ENCODE measurements at places on chromosomes 1 and 21.
A peak's percentile ranks its signal among the peaks of the same experiment; 100 is the strongest.

GRCh38 chr1:185500001-185500626, 183.1 kb upstream of the IVNS1ABP start:
- no peak for DNase-seq

DNA sequence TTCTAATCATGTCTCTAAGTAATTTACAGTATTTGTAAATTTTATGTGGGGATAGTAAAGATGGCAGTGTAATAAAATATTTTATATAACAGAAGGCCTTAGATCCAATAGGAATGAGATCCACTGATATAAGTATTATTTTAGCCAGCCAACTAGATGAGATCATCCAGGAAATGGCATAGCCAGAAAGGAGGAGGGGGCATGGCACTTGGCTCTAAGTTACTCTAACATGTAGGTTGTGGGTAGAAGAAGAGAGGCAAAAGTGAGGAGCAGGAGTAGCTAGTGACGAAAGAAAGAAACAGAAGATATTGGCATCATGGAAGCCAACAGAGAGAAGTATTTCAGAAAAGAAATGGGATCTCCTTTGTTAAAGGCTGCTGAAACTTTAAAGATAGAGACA, 426.1 kb downstream of the PTPRC start:
- no peak for DNase-seq

GRCh38 chr1:188642704-188643103, 1814.0 kb downstream of the PLA2G4A start:
- no peak for DNase-seq

GRCh38 chr1:8112611-8113261, 86.6 kb upstream of the ERRFI1 start:
- DNase-seq, result no peak

DNA sequence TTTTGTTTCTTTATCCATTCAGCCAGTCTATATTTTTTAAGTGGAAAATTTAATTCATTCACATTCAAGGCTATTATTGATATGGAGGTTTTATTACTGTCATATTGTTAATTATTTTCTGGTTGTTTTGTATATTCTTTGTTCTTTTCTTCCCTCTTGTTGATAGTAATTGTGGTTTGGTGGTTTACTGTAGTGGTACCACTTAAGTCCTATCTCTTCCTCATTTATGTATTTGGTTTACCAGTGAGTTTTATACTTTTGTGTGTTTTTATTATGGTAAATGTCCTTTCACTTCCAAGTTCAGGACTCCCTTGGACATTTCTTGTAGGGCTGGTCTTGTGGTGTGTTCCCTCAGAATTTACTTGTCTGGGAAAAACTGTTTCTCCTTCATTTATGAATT, 28.1 kb upstream of the PM20D1 start:
- no peak for DNase-seq

DNA sequence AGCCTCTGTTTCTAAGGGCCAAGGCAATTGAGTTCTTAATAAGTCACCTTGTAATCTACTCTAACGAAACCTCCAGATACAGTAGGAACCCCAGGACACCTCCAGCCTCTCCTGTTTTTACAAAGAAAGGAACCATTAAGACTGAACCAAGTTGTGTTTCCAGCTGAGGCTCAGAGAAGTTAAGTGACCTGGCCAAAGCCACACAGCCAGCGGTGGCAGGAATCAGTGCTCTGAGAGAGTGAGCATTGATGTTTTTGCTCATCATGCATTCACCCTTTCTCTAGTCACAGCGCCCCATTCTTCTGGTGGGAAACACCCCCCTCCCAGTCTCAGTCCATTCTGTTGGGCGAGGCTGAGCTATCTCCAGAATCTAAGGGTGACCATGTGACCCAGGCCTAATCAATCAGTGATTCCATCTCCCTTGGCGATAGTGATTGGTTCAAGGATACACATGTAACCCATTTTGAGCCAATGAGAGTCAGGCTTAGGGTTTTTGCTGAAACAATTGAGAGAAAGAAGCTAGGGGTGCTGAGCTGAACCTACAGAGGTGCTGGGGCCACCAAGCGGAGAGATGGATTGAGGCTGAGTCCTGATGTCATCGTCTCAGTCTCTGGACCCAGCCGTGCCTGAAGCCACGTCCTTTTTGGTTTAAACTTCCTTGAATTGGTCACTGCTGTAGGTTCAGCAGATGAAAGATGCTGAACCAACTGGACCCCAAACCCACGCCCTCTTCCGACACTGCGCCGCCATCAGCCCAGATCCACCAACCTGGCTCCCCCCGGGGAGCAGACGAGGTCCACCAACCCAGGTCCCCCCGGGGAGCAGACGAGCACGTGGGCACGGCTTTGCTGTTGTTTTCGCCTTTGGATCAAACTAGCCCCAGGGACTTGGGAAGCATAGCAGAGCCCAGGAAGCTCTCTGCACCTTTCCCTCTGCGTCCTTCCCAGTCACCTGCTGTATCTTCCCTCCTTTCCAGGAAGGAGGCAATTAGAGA, 28.0 kb upstream of the RERE start:
- no peak for DNase-seq

- DNase-seq, result no peak
These were observed 11.2 kb downstream of the MINDY1 start for GRCh38 chr1:150995460-150995859.

- DNase-seq, result no peak
These were observed 42.6 kb upstream of the COL6A1 start for GRCh38 chr21:45938811-45939520.

DNA sequence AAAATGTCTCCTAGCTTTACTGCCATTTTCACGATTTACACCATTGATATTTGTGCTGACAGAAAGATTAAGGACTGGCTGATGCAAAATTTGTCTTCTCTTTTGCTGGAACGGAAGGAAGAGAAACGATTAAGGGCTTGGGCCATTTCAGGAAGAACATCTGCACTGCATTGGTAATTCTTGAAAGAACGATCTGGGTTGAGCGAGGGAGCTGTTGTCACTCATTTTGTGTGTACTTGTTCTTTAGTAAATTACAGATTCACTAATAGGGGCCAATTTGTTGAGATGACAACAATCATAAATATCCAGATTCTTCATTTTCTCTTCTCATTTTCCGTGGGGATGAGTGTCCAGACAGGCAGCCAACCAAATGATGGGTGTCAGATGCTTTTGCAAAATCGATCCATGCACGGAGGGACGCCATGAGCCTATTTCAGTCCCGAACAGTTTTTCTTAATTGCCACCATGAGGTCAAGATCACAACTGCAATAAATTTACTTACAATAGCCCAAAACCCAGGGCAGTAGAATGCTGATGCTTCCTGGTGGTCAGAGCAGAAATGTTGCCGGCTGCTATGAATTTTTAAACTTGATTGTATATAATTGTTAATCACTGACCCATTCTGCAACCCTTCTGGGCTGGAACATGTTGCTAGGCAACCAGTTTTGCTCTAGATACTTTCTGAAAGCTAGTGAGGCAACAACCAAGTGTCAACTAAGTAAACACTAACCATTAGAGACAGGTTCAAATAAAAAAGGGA, 132.4 kb upstream of the TIAM1 start:
- DNase-seq, result no peak

DNA sequence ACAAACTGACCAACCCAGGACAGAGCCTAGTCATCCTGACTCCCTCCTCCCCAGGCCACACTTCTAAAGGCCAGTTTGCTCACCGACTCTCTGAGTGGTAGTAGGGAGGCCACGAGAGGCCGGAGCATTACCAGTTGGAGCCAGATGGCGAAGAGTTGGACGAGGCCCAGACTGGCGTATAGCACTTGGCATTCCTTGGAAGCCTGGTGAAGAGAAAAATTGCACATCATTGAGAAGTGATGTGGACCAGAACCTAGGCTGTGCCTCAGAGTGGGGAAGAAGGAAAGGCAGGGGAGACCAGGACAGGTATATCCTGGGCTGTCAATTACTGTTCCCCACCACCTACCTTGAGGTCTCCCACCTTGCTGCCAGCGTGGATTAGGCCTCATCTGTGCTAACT, 12.2 kb downstream of the PABPC4 start:
- no peak for DNase-seq

GRCh38 chr1:9152535-9152934, 23.6 kb upstream of the GPR157 start:
- DNase-seq, result no peak

DNA sequence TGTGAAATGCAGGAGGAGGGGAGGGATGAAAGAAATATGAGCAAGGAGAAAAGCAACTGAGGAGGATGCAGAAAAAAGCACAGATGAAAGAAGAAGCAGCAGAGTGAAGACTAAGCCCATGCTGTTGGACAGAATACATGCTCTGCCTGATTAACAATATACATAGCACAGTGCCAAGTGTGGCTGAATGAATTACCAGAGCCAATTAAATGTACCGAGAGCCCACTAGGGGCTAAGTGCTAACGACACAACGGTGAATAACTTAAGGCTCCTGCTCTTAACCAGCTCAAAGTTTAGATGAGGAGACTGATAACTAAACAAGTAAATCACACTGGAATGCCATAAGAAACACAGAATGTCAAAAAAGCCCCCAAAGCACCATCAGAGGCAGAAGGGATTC, 15.6 kb downstream of the CADM3 start:
- DNase-seq, result no peak

- no peak for DNase-seq
These were observed 31.2 kb downstream of the SASS6 start for GRCh38 chr1:100101564-100101963.

DNA sequence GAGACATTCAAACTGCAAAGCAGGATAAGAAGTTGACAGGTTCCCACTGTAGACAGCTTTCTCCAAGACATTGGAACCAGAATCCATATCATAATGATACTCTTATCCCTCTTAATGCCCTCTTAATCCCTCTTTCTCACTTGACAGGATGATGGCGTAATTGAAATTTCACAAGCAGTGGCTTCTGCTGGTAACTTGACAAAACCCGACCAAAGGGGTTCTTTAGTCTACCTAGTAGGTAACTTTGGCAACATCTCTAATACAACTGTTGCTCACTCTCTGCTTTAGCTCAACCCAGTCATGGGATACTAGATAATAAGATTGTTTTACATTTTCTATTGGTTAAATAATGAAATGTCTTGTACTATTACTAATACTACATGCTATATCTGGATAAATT, 34.7 kb downstream of the S100A10 start:
- no peak for DNase-seq

DNA sequence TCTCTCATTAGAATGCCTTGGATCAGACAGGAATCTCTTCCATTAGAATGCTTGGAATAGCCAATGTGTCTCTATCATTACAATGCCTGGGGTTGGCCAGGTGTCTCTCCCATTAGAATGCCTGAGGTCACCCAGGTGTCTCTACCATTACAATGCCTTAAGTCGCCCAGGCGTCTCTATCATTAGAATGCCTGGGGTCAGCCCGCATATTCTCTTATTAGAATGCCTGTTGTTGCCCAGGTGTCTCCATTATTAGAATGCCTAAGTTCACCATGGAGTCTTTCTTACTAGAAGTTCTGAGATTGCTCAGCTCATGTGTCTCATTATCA, 60.2 kb downstream of the RNF187 start:
- no peak for DNase-seq

- no peak for DNase-seq
These were observed 53.8 kb upstream of the OLFM3 start for GRCh38 chr1:102050556-102050955.

DNA sequence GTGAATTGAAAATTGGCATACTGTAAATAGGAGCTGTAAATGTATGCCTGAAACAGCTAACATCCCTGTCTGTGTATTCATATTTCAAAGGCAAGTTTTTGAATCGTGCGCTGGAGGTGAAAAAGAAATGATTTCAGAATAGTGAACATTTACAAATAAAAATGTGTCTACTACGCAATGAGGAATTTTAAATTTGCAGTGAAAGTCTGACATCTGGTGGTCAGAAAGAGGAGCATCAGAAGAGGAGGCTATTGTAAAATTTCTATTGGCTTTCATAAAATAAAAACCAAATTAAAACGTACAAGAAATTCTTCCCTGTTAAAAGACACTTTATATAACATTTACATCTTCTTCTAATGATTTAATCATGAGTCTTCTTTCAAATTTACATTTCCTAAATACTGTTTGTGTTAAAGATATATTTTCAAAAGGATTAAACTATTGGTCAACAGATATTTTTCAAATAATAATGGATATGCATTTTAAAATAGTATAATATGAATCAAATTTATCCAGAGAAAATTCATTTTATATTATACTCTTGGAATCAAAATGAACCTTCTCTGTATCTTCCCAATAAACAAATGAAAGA, 113.7 kb upstream of the RRP15 start:
- DNase-seq, result peak; percentile 28

DNA sequence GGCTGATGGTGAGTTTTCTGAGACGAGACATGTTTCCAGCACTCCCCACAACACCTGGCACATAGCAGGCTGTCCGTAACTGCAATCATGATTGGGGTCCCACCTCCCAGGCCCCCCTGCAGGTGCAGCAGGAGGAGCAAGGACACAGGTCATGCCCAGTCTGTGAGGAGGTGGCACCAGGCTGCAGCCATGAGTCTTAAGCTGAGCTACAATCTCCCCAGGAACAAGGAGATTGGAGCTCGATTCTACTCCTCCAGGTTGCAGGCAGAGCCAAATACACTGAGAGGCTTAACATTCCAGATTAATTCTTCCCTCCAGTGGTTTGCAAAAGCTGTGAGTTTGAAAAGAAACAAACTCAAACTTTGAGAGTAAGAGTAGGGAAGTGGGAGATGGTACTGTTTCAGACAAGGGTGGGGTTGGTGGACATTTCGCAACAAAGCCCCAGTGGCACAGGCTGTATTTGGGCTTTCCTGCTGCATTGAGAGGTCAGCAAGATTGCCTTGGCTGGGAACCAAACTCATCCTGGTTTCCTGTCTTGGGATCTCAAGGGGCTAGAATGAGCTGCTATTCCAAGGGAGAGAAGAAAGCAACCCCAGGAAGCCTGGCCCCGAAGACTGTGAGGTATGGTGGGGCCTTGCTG, 64.8 kb upstream of the GALNT2 start:
- no peak for DNase-seq
